Right atrium auricular region (tissue), 2 donors: ENCODE measurements at places on chromosomes 5 and 9. TPM values are rescaled to one million over a fixed set of nuclear protein-coding genes. Genes with fewer than 3 reads are reported as not detected.

PCDHGA12 gene
- total RNA-seq = 6.2 TPM

GPSM1 gene
- 39.4 TPM for total RNA-seq

ORM2 gene
- total RNA-seq = not detected

DNA sequence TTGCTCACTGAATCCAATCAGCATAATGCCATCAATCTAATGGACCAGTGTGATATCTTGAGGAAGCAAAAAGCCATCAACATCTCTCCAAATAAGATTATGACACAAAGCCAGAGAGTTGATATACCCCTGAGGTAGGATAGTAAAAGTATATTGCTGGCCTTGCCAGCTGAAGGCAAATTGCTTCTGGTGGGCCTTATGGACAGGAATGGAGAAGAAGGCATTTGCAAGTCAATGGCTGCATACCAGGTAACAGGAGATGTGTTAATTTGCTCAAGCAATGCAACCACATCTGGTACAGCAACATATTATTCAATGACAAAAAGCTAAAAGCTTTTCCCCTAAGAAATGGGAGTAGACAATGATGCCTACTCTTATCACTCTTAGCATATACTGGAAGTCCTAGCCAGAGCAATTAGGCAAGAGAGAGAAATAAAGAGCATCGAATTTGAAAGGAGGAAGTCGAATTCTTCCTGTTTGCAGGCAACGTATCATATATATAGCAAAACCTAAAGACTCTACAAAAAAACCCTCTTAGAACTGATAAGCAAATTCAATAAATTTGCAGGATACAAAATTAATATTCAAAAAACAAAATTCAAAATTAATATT, 216.1 kb upstream of the RASA1 start:
- no peaks in the 10 kb centered on the region for H3K4me1 ChIP-seq
- no peak overlapping the region for H3K4me3 ChIP-seq
- DNase-seq = no peak
- no peak overlapping the region for H3K27ac ChIP-seq
- no peaks in the 10 kb centered on the region for H3K27me3 ChIP-seq

- H3K27me3 ChIP-seq = no peaks in the 10 kb centered on the region
- DNase-seq = no peak
- no peaks in the 10 kb centered on the region for H3K36me3 ChIP-seq
- H3K4me1 ChIP-seq = no peaks in the 10 kb centered on the region
- no peak overlapping the region for H3K4me3 ChIP-seq
Observed at GRCh38 chr5:164893071-164893470, 1387.7 kb downstream of the MAT2B start.

- no peaks in the 10 kb centered on the region for H3K4me1 ChIP-seq
- H3K4me3 ChIP-seq = no peak overlapping the region
- H3K27ac ChIP-seq = no peak overlapping the region
- no peaks in the 10 kb centered on the region for H3K27me3 ChIP-seq
- peaks cover 62% of the 10 kb centered on the region for H3K36me3 ChIP-seq
- no peak for DNase-seq
Observed at GRCh38 chr5:150710165-150710564, 9.3 kb upstream of the RBM22 start.

DNA sequence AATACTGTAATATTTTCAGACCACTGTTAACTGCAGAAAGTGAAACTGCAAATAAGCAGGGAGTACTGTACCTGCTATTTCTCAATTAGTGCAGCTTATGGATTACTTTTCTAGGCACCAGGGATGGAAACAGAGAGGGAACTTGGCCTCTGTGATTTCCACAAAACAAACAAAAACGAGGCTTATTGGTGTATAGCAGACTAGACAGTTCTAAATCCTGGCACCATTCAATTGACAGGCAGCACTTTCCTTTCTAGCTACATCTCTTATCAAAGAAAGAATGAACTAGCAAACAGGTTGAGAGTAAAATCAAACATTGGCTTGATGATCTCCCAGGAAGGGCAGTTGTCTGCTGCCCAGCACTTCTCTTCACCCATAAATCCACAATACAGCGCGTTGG, 16.0 kb upstream of the IL33 start:
- H3K4me3 ChIP-seq = no peak overlapping the region
- no peaks in the 10 kb centered on the region for H3K36me3 ChIP-seq
- no peak for DNase-seq
- no peaks in the 10 kb centered on the region for H3K27me3 ChIP-seq
- H3K4me1 ChIP-seq = no peaks in the 10 kb centered on the region
- H3K27ac ChIP-seq = no peak overlapping the region

DNA sequence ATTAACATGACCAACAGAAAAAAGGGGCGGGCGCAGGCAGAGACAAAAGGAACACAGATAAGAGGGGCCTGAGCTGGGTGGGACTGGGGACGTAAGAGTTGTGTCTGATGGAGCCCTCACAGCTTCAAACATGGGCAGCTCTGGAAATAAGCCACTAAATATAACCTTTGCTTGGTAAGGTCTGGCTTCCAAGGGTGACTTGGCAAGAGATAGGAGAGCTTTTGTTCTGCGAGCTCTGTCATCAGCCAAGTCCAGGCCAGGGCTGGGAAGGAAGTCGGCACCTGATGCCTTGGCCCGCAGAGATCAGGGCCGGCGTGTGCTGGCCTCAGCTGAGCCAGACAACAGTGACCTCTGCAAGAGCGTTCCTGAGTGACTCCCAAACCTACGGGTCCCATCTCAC, 11.8 kb downstream of the TRUB2 start:
- no peak overlapping the region for H3K4me3 ChIP-seq
- H3K27me3 ChIP-seq = no peaks in the 10 kb centered on the region
- peak overlapping the region; percentile 37 for H3K27ac ChIP-seq
- DNase-seq = no peak
- H3K36me3 ChIP-seq = peaks cover 33% of the 10 kb centered on the region
- H3K4me1 ChIP-seq = peaks cover 6% of the 10 kb centered on the region

- H3K27me3 ChIP-seq = no peaks in the 10 kb centered on the region
- H3K36me3 ChIP-seq = no peaks in the 10 kb centered on the region
- DNase-seq = no peak
Observed at GRCh38 chr9:17597977-17598376, 19.1 kb downstream of the SH3GL2 start.

DNA sequence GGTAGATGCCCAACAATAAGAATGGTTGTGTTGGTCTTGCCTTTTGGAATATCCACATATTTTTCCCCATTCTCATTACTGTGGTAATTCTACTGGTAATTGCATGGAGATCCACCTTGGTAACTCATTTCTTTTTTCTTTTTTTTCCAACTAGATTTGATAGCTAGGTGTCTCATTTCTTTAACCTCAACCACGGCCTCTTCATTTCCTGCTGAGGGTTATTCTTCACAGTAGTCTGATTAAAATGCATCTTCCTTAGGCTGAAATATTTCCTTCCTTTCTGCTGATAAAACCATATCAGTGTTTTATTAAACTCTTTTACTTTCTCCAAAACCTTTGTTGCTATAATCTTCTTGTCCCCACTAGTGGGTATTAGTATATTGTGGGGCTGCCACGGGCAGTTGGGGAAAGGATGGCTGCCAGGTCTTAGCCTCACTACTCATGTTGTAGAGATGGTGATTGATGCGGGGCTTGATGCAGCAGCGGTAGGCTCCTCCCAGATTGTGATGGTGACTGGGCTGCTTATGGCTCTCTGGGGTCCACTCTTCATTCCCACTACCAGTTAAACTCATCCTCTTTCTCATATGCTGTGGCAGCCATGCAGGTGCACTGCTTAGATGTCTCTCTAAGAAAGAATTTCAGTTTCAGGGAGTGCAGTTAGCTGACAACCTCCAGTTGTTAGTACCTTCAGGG, 35.9 kb downstream of the KIF2A start:
- no peaks in the 10 kb centered on the region for H3K4me1 ChIP-seq
- no peak overlapping the region for H3K4me3 ChIP-seq
- H3K27ac ChIP-seq = no peak overlapping the region

DNA sequence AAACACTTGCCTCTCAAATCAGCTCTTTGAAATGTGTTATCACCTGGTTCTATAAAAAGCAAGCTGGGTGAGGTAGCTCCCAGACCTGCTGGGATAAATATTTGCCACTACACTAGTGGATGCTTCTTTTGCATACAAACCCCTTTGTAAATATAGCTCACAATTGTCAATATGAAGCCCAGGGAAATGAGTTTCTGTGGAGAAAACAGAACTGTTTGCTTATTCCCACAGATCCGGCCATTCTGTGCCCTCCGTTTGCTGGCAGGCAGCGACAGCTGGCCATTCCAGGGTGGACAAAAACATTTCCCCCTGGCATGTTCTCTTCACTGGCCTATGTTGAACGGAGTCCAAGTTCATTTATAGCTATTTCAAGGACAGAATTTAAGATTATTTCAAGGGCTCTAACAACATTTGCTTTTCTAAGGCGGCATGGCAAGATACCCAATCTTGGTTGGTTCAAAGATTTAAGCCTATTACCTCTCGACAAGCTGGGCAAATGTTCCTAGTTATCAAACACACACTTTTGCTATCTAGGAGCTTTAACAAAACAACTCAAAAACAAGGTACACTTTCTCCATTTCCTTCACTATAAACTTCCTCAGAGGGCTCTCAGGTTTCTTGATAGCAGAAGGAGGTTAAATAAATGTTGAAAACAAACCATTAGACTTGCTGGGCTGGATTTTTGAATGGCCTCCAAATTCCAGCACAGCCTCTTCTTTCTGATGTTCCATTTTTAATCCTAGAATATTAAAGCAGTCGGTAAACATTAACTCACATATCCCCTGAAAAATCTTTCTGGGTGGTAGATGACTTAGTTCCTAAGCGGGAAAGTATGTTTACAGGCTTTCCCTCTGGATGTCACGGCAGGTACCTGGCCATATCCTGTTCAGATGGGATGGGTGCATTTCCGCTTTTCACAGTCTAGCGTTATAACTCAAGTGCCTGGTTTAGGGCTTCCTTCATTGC, 332.3 kb downstream of the PLK2 start:
- DNase-seq = no peak
- H3K27ac ChIP-seq = peak overlapping the region; percentile 78
- no peaks in the 10 kb centered on the region for H3K27me3 ChIP-seq
- H3K36me3 ChIP-seq = no peaks in the 10 kb centered on the region

DNA sequence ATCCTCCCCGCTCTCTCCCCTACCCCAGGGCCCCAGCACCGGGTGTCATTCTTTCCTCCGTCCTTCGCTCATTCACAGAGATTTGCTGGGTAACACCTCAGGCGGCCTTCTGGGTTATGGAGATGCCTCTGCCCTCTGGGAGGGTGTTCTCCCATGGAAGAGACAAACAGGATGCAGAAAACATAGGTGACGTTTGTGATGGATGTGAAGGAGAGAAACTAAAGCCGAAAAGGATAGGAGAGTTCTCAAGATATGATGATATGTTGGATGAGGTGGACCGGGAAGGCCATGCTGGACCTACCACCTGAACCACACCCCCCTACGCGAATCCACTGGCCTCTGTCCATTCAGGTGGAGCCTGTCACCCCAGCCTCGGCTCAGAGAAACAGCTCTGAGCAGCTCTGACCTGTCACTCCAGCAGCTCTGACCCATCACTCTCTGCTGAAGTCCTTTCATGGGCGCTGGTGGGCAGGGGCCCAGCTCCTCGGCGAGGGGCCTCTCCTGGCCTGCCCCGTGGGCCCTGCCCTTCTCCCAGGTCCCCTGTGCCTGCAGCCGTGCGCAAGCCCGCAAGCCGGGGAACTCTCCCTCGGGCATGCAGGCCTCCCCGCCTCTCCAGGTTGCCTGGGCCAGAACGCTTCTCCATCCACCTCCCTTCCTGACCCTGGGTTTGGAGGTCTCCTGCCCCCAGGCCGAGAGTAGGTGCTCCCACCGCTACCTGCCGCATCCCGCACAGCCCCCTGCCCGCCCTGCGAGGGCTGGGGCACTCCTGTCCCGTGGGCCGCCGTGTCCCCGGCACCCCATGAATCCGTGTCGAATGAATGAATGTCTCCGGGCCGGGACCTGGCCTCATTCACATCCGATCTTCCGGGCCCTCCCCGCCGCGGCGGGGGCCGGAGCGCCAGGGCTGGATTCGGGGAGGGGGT, 717 bp upstream of the NCS1 start:
- no peak for DNase-seq
- no peaks in the 10 kb centered on the region for H3K27me3 ChIP-seq
- peak overlapping the region; percentile 54 for H3K4me3 ChIP-seq
- no peak overlapping the region for H3K27ac ChIP-seq
- H3K36me3 ChIP-seq = no peaks in the 10 kb centered on the region

- no peaks in the 10 kb centered on the region for H3K36me3 ChIP-seq
- H3K27me3 ChIP-seq = no peaks in the 10 kb centered on the region
- no peaks in the 10 kb centered on the region for H3K4me1 ChIP-seq
- H3K4me3 ChIP-seq = no peak overlapping the region
- no peak for DNase-seq
Observed at GRCh38 chr5:74390822-74391221, 249.7 kb downstream of the ENC1 start.

DNA sequence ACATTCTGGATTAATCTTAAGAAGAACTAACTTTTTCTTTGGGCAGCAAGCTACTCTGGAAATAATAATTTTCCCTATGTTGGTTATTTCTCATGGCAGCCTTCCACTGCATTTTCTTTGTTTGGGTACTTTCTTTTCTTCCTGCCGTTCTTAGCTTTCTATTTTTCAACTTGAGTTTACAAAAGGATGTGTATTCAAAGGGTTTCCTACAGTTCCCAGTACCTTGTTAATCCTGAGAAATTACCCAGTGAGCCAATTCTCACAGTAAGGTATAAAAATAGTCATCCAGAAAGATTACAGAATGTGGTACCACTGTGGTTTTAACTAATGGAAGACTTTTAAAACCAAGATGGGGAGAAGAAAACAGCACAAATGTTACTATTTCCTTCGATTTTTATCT, 20.2 kb downstream of the GPR21 start:
- peaks cover 17% of the 10 kb centered on the region for H3K4me1 ChIP-seq
- H3K27ac ChIP-seq = no peak overlapping the region
- H3K36me3 ChIP-seq = no peaks in the 10 kb centered on the region
- DNase-seq = no peak

DNA sequence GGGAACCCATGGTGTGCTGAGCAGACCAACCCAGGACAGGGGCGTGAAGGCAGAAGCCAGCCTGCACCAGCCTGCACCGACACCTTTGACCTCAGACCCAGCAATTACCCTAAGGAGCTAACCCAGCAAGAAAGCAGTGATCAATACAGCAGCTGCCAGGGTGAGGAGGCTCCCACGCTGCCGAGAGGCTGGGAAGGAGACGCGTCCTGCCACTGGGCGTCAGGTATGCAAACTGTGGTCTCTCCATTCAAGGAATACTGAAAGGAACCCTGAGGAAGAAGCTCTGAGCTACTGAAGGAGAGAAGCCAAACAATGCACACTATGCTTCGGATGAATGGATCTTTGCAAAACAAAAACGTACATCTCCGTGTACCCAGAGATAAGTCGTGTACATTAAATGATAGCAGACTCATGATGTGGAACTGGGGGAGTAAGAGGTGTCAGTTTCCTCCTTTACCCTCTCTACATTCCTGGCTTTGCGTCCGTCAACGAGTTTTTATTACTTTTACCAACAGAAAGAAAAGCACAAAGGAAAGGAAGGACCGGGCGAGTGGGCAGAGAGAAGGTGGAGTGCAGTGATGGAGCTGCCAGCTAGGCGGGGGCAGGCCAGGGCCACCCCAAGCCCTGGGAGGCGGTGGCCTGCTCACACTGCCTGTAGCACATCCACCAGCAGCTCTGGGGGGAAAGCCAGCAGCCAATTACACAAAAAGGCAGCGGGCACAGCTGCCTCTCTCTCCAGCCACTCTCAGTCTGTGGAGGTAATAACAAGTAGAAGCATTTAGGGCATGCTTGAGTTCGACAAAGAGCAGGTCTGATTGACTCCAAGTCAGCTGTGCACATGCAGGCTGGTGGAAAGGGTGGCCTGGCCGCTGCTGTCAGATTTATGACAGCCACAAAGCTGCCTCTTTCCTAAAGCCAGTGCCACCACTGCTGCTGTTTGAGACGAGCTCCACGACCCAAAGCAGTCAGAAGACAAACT, 29.3 kb downstream of the RASGEF1C start:
- peak; percentile 26 for DNase-seq
- H3K4me1 ChIP-seq = peaks cover 10% of the 10 kb centered on the region
- no peaks in the 10 kb centered on the region for H3K27me3 ChIP-seq
- H3K4me3 ChIP-seq = no peak overlapping the region
